Stimulated activated naive CD4-positive, alpha-beta T cell (primary cell): ENCODE measurements at places on chromosomes 6 and 20.

GRCh38 chr6:15593798-15594197, 69.0 kb downstream of the DTNBP1 start:
- DNase-seq, result no peak

DNA sequence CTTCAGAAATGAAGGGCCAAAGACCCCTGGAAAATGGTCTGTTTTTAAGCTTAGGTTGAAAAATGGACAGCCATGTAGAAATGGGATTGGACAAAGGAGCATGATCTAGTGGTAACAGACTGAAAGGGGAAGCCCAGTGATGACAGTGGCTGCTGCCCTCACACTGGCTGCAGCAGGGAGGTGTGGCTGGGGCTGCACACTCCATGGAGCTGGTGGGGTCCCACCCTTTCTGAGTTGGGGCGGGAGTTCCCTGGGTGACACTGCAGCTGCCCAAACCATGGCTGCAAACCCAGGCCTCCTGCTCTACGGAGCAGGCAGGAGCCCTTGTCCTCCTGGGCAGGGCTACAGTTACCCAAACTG, 8.5 kb upstream of the PACSIN1 start:
- DNase-seq, result no peak

- DNase-seq, result no peak
These were observed 26.9 kb downstream of the STK35 start for GRCh38 chr20:2128542-2128941.

DNA sequence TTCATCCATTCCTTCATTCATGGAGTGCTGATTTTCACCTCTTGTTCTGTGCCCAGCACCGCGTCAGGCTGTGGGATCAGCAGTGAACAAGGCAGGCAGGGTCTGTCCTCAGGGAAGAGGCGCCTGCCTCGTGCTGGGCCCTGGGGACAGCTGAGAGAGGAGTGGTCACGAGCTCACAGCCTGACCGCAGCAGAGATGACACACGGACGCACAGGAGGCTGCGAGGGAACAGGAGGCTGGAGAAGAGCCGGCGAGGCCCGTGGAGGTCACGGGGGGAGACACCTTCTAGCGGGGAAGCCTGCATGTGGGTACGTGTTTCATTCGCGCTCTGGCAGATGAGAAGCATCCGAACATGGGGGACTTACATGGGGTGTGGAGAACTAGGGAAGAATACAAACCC, 27.5 kb downstream of the PXDC1 start:
- no peak for DNase-seq

DNA sequence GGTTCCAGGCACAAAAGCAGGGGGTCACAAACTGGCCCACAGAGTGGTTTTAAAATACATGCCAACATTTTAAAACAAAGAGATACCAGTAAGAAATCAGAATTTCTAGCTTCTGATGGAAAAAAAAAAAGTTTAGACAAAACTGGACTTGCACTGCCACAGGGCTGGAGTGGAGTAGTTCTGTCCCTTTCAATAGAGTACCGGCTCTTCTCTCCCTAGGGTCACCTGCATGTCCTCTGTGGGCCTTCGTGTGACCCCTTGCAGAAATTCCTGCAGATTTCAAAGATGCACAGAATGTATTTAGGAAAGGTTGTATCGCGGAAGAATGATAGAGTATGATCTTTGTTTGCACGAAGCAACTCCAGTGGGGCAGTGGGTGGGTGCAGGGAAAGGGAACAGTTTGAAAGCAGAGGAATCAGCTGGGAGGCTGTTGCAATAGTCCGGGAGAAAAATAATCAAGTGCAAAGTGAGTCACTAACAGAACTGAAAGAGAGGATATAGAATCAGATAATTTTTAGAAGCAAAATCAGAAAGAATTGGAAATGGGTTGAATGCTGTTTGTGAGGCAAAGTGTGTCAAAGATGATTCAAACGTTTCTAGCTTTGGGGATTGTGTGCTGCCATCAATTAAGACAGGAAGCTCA, 97.3 kb upstream of the STXBP5 start:
- no peak for DNase-seq

GRCh38 chr6:152130441-152130840, 323.0 kb downstream of the ESR1 start:
- DNase-seq, result no peak

DNA sequence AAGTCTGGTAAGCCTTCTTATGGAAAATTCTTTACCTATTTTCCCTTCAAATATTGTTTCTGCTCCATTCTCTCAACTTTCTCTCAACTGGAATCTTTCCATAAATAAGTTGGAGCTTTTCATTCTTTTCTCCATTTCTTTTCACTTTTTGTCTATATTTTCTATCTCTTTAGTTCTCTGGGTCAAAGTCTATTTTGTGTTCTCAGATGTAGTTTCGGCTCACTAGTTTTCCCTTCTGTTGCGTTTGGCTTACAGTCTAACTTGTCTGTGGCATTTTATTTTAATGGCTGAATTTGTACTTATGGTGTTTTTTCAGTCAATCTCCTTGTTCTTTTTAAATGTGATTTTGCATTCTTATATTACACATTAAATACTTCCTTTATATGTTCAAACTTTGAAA, 14.1 kb upstream of the SLC22A2 start:
- DNase-seq, result no peak

GRCh38 chr6:53487080-53487479, 57.8 kb downstream of the GCLC start:
- DNase-seq, result no peak

DNA sequence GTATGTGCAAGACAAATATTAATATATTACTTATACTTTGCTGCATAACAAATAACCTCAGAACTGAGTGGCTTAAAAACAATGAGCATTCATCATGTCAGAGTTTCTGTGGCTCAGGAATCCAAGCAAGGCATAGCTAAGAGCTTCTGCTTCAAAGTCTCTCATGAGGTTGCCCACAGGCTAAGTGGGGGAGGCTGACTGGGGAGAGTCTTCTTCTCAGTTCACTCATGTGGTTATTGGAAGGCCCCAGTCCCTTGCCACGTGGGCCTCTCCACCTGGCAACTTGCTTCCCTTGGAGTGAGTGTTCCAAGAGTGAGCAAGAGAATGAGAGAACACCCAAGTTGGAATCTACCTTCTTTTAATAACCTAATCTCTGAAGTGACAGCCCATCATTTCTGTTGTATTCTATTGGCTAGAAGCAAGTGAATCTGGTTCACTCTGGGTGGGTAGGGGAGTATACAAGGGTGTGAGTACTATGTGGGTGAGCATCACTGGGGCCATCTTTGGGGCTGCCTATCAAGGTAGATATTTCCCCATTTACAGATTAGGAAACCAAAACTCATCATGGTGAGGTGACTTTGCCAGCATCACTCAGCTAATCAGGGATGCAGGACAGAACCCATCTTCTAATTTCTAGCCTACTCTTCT, 36.0 kb downstream of the DNAH8 start:
- DNase-seq, result no peak

- no peak for DNase-seq
These were observed 14.3 kb upstream of the TAGAP start for GRCh38 chr6:159059141-159059540.

DNA sequence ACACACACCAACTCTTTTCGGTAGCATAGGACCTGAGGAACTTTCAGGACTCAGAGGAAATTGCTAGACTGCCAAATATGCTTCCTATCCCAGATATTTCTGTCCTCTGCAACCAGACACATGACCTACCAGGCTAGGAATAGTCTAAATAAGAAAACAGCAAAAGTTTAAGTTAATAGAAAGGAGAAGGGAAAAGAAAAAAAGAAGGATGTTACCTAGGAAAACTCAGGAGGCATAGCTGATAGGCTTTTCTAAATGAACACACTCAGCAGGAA, 74.6 kb downstream of the MAP3K5 start:
- no peak for DNase-seq

- no peak for DNase-seq
These were observed 37.0 kb upstream of the IGF2R start for GRCh38 chr6:159931846-159932245.

- DNase-seq, result no peak
These were observed 52.1 kb downstream of the RIPOR2 start for GRCh38 chr6:24883618-24884017.

- DNase-seq, result no peak
These were observed 155.2 kb downstream of the TFAP2A start for GRCh38 chr6:10259671-10260070.

DNA sequence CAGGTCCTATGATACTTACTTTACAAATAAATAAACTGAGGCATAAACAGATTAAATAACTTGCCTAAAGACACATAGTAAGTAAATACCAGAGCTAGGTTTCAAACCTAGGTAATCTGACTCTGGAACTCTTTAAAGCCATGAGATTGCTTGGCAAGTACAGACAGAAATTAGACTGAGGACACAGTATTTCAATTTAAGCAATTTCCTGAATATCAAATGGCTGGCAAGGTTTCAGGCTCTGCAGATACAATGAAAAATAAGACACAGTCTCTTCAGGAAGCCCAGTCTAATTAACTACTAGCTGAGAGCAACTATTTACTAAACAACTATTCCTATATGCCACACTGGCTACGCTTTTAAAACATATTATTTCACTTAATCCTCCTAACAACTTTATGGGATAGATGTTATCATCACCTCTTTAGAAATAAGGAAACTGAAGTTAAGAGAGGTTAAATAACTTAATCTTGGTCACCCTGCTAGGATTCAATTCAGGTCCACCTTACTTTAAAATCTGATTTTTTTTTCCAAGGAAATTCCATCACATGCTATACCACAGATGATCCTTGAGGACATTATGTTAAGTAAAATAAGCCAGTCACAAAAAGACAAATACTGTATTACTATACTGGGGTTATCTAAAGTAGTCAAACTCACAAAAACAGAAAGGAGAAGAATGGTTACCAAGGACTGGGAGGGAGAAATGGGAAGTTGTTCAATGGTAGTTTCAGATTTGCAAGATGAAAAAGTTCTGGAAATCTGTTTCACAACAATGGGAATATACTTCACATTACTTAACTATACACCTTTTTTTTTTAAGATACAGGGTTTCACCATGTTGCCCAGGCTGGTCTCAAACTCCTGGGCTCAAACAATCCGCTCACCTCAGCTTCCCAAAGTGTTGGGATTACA, 4.1 kb downstream of the TRPC4AP start:
- DNase-seq, result no peak

GRCh38 chr20:3661814-3662665, 1.2 kb downstream of the GFRA4 start:
- DNase-seq, result no peak

- DNase-seq, result no peak
These were observed 108.1 kb downstream of the PCSK2 start for GRCh38 chr20:17334932-17335331.

GRCh38 chr6:5710936-5711335, 295.8 kb downstream of the NRN1 start:
- DNase-seq, result no peak

DNA sequence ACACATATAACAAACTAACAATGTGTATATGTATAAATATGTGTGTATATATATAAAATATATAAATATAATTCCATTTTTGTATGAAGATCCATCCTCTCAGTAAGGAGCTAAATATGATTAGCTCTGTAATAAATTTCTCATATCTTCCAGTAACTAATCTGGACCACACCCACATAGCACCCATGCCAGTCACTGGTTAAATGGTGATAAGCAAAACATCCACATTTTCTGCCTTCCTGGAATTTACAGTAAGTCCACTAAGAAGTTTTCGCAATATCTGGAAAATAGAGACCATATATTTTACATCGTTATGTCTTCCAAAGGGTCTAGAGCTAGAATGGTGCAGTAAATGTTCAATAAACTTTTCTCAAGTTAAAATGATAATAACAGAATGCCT, 151.5 kb upstream of the STMND1 start:
- DNase-seq, result no peak

DNA sequence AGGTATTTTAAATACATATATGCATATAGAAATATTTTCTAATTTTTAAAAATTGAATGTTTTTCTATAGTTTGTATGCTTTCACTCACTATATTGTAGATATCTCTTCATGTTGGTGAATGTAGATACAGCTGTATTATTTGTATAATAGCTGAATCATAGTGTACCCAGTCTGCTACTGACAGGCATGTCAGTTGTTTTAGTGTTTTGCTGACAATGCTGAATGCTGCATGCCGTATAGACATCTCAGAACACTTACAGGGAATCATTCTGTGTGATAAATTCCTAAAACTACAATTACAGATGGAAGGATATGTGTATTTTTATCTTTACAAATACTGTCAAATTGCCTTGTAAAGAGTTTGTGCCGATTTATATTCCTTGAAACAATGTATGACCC, 175.4 kb downstream of the SIM1 start:
- no peak for DNase-seq

GRCh38 chr20:7760247-7761031, 179.8 kb downstream of the HAO1 start:
- DNase-seq, result no peak

DNA sequence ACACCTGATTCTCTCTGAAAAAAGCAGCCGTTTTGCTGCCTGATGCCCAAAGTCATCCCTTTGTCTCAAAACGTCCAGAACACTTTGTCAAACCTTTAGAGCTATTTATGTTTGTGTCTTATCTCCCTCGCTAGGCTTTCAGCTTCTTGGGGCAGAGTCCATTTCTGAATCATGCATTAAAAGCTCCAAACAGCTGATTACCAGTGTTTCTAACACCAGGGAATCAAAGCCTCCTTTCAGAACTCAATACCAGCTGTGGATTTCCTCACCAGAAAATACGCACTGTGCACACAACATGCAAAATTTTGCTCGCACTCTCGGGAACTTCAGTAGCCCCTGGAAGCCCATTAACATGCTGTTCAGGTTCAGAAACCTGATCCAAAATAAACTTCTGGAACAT, 333.3 kb downstream of the HACE1 start:
- no peak for DNase-seq

GRCh38 chr6:127956260-127956888, 55.5 kb upstream of the THEMIS start:
- DNase-seq, result no peak

DNA sequence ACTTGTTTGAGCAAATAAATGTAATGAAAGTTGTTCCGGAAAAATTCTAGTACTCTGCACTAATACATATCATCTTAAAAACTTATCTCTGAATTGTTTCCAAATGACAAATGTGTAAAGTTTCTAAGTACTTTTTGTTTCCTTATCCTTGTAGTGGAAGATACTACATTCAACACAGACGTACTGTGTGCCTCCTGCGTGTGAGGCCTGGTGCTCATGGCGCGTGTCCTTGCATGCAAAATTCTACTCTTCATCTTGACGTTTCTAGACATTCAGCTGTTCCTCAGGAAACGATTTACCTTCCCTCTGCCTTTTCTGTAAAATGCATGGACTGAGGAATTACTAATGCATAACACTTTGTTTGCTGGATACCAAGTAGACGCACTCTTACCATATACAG, 11.5 kb downstream of the DLL1 start:
- no peak for DNase-seq

GRCh38 chr20:34016736-34017135, 23.0 kb downstream of the RALY start:
- no peak for DNase-seq

- DNase-seq, result no peak
These were observed 215.4 kb downstream of the TSHZ2 start for GRCh38 chr20:53187392-53188068.

GRCh38 chr6:110485491-110485890, 9.1 kb upstream of the SLC22A16 start:
- DNase-seq, result no peak

DNA sequence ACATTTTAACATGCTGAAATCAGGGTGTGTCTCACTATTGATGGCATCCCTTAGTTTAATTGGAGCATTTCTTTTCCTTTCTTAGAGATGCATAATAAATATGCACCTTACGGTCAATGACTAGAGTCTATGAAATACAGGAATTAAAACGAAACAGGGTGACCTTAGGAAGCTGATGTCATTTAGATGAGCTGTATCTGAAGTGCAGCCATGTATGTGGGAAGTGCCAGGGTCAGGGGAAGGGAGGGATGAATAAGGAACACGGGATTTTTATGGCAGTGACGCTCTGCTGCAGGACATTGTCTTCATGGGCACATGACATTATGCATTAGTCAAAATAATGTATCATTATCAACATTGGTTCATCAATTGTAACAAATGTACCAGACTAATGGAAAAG, 84.0 kb downstream of the AGPAT4 start:
- DNase-seq, result no peak
